ENCODE measurements at places on chromosomes 12 and 14. TPM values are rescaled to one million over a fixed set of nuclear protein-coding genes. Genes with fewer than 3 reads are reported as not detected.
A peak's percentile ranks its signal among the peaks of the same experiment; 100 is the strongest.

DNA sequence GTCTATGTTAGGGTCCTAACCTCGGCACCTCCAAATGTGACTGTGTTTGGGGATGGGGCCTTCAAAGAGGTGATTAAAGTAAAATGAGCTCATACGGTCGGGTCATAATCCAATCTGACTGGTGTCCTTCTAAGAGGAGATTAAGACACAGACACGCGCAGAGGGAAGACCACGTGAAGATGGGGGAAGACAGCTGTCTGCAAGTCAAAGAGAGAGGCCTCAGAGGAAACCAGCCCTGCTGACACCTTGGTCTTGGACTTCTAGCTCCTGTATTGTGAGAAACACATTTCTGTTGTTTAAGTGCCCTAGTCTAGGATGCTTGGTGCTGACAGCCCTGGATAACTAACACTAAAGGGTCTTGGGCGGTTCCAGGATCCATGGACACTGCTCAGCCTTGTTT lies 109.6 kb downstream of the DICER1 start:
- no peaks in the 10 kb centered on the region for H3K36me3 ChIP-seq
- no peak for DNase-seq
- no peak overlapping the region for H3K27ac ChIP-seq
- H3K4me3 ChIP-seq: no peak overlapping the region

- no peaks in the 10 kb centered on the region for H3K36me3 ChIP-seq
- no peak overlapping the region for H3K4me3 ChIP-seq
- H3K27ac ChIP-seq: no peak overlapping the region
- DNase-seq: no peak
- peaks cover 37% of the 10 kb centered on the region for H3K27me3 ChIP-seq
Measured at GRCh38 chr12:27337376-27337775, 4.7 kb downstream of the BMAL2 start.

The EIF2S3B gene
- total RNA-seq: 0.39 TPM

DNA sequence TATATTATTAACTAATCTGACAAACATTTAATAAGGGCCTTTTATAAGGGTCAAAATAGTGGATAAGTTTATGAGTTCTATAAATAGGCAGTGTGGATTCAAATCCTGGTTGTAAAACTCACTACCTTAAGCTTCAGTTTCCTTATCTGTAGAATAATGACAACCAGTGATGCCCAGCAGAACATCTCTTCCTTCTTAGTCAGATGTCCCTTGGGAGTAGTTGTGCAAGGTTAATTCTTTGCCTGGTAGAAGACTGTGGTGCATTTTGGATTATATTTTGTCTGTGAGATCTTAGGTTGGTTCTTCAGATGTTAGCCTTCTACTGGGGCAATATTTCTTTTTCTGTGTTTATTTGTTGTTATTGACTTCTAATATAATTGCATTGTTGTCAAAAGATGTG lies 59.5 kb downstream of the ARID2 start:
- DNase-seq: no peak
- peaks cover 12% of the 10 kb centered on the region for H3K4me1 ChIP-seq
- no peak overlapping the region for H3K27ac ChIP-seq
- no peaks in the 10 kb centered on the region for H3K36me3 ChIP-seq
- no peak overlapping the region for H3K4me3 ChIP-seq
- no peaks in the 10 kb centered on the region for H3K27me3 ChIP-seq

GRCh38 chr12:132658149-132658894 lies 28.8 kb downstream of the POLE start:
- no peaks in the 10 kb centered on the region for H3K4me1 ChIP-seq
- H3K27me3 ChIP-seq: no peaks in the 10 kb centered on the region
- no peak for DNase-seq
- H3K4me3 ChIP-seq: no peak overlapping the region

- no peak overlapping the region for H3K27ac ChIP-seq
- no peak for DNase-seq
- H3K27me3 ChIP-seq: no peaks in the 10 kb centered on the region
- H3K4me1 ChIP-seq: no peaks in the 10 kb centered on the region
- H3K36me3 ChIP-seq: no peaks in the 10 kb centered on the region
- no peak overlapping the region for H3K4me3 ChIP-seq
Measured at GRCh38 chr12:105626653-105627052, 296.2 kb downstream of the C12orf75 start.

The TM7SF3 gene
- total RNA-seq: 50.8 TPM

The KRT79 gene
- not detected for total RNA-seq

- H3K27ac ChIP-seq: no peak overlapping the region
- H3K4me3 ChIP-seq: no peak overlapping the region
- no peaks in the 10 kb centered on the region for H3K4me1 ChIP-seq
- DNase-seq: peak; percentile 49
- no peaks in the 10 kb centered on the region for H3K36me3 ChIP-seq
Measured at GRCh38 chr14:24312736-24313507, 1.6 kb downstream of the LTB4R start.

GRCh38 chr14:26163761-26164160 lies 434.1 kb downstream of the NOVA1 start:
- no peaks in the 10 kb centered on the region for H3K27me3 ChIP-seq
- no peak overlapping the region for H3K27ac ChIP-seq
- H3K36me3 ChIP-seq: no peaks in the 10 kb centered on the region
- no peak overlapping the region for H3K4me3 ChIP-seq
- peak; percentile 66 for DNase-seq

The DNAH10 gene
- 0.77 TPM for total RNA-seq

GRCh38 chr14:91331721-91332120 lies 85.9 kb downstream of the CCDC88C start:
- H3K4me3 ChIP-seq: no peak overlapping the region
- peaks cover 100% of the 10 kb centered on the region for H3K27me3 ChIP-seq
- H3K36me3 ChIP-seq: no peaks in the 10 kb centered on the region
- H3K27ac ChIP-seq: no peak overlapping the region
- no peak for DNase-seq

DNA sequence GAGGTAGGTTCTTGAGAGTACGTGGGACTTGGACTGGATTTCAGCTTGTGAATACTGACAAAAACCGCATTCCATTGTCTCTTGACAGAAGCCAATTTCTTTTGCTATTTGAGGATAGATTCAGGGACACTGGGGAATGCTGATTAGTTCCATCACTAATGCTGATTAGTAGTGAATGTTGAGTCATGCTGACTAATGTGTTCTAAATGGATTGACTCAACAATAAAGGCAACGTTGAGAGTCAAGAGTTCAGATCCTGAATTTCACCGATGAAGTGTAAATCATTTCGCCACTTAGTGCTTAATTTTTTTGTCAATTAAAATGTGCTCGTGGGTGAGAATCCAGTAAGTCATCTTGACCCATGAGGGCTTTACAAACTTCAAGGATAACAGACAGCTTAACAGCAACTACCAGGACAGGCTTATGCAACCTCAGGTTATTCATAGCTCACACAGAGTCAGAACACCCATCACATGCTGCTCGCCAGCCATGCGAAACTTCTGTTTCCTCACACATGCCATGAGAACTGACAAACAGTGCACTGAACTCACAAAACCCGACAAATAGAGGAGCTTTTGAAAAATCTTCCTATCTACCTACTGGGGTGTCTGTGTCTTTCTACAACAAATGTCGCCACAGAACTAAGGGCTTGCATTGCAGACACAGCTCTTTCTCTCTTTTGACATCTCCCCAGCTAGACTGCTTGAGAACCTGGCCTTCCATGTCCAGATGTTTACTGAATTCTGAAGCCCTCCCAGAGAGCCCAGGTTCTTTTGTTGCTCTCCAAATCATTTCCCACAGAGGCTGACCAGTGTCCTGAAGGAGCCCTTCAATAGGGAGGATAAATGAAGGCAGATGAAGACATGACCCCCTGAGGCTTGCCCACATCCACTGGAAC lies 316.4 kb downstream of the ZFP36L1 start:
- no peaks in the 10 kb centered on the region for H3K27me3 ChIP-seq
- H3K4me3 ChIP-seq: no peak overlapping the region
- no peaks in the 10 kb centered on the region for H3K36me3 ChIP-seq

The NEUROD4 gene
- total RNA-seq: not detected

GRCh38 chr12:49974231-49974675 lies 1.5 kb downstream of the AQP6 start:
- H3K36me3 ChIP-seq: no peaks in the 10 kb centered on the region
- no peak overlapping the region for H3K27ac ChIP-seq
- no peaks in the 10 kb centered on the region for H3K27me3 ChIP-seq
- peak; percentile 75 for DNase-seq
- H3K4me1 ChIP-seq: peaks cover 13% of the 10 kb centered on the region

The NKX2-1 gene
- total RNA-seq: not detected

- H3K4me3 ChIP-seq: no peak overlapping the region
- no peaks in the 10 kb centered on the region for H3K27me3 ChIP-seq
- no peaks in the 10 kb centered on the region for H3K4me1 ChIP-seq
- H3K36me3 ChIP-seq: no peaks in the 10 kb centered on the region
- no peak overlapping the region for H3K27ac ChIP-seq
- no peak for DNase-seq
Measured at GRCh38 chr14:105865266-105865903, 339.0 kb downstream of the TMEM121 start.

The TGFB3 gene
- total RNA-seq: 13.2 TPM

- peaks cover 3% of the 10 kb centered on the region for H3K4me1 ChIP-seq
- peaks cover 25% of the 10 kb centered on the region for H3K36me3 ChIP-seq
- no peaks in the 10 kb centered on the region for H3K27me3 ChIP-seq
- no peak for DNase-seq
- H3K4me3 ChIP-seq: no peak overlapping the region
Measured at GRCh38 chr14:45096218-45096617, 12.3 kb downstream of the PRPF39 start.

GRCh38 chr12:95386051-95386450 lies 87.9 kb upstream of the METAP2 start:
- no peak overlapping the region for H3K27ac ChIP-seq
- no peak overlapping the region for H3K4me3 ChIP-seq
- DNase-seq: no peak
- H3K36me3 ChIP-seq: no peaks in the 10 kb centered on the region
- no peaks in the 10 kb centered on the region for H3K27me3 ChIP-seq

DNA sequence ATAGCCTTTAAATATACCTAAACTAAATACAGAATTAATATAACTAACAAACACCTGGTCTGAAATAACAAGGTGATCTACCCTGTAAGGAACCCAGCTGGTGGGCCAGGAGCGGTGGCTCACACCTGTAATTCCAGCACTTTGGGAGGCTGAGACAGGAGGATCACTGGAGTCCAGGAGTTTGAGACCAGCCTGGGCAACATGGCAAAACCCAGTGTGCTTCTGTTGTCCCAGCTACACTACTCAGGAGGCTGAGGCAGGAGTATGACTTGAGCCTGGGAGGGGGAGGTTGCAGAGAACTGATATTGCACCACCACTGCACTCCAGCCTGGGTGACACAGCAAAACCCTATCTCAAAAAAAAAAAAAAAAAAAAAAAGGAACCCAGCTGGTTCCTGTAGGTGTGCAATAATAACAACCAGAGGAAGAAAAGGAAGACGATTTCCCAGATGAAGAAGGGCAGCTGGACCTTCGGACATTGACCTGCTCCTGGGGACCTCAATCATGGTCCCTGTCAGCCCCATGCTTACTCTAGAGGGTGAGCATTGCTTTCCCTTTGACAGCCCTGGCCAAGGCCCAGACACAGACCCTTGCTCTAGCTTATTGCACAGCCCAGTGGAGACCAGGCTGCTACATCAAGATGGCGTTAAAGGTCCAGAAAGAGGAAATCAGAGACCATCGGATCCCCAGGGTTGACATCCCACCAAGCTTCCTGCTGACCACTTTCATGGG lies 5.4 kb downstream of the FOS start:
- no peak overlapping the region for H3K4me3 ChIP-seq
- peak; percentile 71 for DNase-seq
- H3K27ac ChIP-seq: no peak overlapping the region
- H3K36me3 ChIP-seq: no peaks in the 10 kb centered on the region

- no peak overlapping the region for H3K4me3 ChIP-seq
- no peak overlapping the region for H3K27ac ChIP-seq
- DNase-seq: no peak
- H3K27me3 ChIP-seq: no peaks in the 10 kb centered on the region
Measured at GRCh38 chr12:106127338-106128126, 11.2 kb downstream of the NUAK1 start.

DNA sequence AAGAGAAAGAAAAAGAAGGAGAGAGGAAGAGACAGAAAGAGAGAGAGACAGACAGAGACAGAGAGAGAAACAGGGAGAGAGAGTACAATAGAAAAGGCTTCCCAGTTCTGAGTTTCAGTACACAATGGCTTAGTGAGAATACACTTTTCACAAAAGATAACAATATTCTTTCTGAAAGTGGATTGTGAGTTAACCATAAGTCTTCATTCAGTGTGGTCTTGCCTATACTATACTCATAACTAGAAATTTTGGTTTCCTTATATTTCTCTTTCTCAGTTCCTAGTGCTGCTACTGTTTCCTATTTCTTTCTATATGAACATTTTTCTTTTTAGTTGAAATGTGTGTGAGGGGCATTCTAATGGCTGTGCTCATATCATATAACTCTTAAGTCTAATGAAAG lies 9.3 kb downstream of the CD163L1 start:
- H3K27me3 ChIP-seq: no peaks in the 10 kb centered on the region
- no peak overlapping the region for H3K27ac ChIP-seq
- H3K4me3 ChIP-seq: no peak overlapping the region
- no peaks in the 10 kb centered on the region for H3K4me1 ChIP-seq

- H3K27ac ChIP-seq: no peak overlapping the region
- no peak overlapping the region for H3K4me3 ChIP-seq
- H3K36me3 ChIP-seq: no peaks in the 10 kb centered on the region
Measured at GRCh38 chr12:49388682-49389386, 21.6 kb downstream of the SPATS2 start.

GRCh38 chr12:105337391-105337790 lies 6.9 kb downstream of the C12orf75 start:
- H3K36me3 ChIP-seq: no peaks in the 10 kb centered on the region
- no peak overlapping the region for H3K27ac ChIP-seq
- no peak overlapping the region for H3K4me3 ChIP-seq
- no peaks in the 10 kb centered on the region for H3K27me3 ChIP-seq
- peaks cover 34% of the 10 kb centered on the region for H3K4me1 ChIP-seq

The DACT1 gene
- 259 TPM for total RNA-seq

- H3K27ac ChIP-seq: peak overlapping the region; percentile 32
- H3K36me3 ChIP-seq: no peaks in the 10 kb centered on the region
Measured at GRCh38 chr14:55277972-55278740, 6.9 kb downstream of the FBXO34 start.

- no peaks in the 10 kb centered on the region for H3K36me3 ChIP-seq
- no peaks in the 10 kb centered on the region for H3K27me3 ChIP-seq
- no peaks in the 10 kb centered on the region for H3K4me1 ChIP-seq
- no peak overlapping the region for H3K27ac ChIP-seq
- no peak for DNase-seq
Measured at GRCh38 chr12:72390146-72390545, 118.0 kb downstream of the TRHDE start.

The DHH gene
- total RNA-seq: 0.36 TPM

GRCh38 chr12:93005928-93006392 lies 76.9 kb upstream of the EEA1 start:
- H3K27me3 ChIP-seq: no peaks in the 10 kb centered on the region
- H3K36me3 ChIP-seq: no peaks in the 10 kb centered on the region
- H3K4me1 ChIP-seq: peaks cover 6% of the 10 kb centered on the region
- H3K27ac ChIP-seq: peak overlapping the region; percentile 4

The ADAM21 gene
- 0.07 TPM for total RNA-seq

Measured in cardiac muscle cell (in vitro differentiated cells and primary cell).